ENCODE measurements at places on chromosomes 5 and 9.
A peak's percentile ranks its signal among the peaks of the same experiment; 100 is the strongest.

GRCh38 chr9:20197976-20198685 is 409.3 kb upstream of the SLC24A2 start:
- DNase-seq = no peak

DNA sequence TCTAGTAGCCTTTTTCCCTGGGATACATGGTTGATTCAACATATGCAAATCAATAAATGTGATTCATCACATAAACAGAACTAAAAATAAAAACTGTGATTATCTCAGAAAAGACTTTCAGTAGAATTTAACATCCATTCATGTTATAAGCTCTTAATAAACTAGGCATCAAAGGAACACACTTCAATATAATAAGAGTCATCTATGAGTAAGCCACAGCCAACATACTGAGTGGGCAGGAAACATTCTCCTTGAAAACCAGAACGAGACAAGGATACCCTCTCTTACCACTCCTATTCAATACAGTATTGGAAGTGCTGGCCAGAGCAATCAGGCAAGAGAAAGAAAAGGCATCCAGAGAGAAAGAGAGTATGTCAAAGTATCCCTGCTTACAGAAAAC is 239.9 kb downstream of the ATPSCKMT start:
- no peak for DNase-seq

- DNase-seq = no peak
These were observed 5.8 kb upstream of the SPINK7 start for GRCh38 chr5:148306446-148306845.

GRCh38 chr9:99154356-99154755 is 49.4 kb downstream of the TGFBR1 start:
- DNase-seq = no peak

DNA sequence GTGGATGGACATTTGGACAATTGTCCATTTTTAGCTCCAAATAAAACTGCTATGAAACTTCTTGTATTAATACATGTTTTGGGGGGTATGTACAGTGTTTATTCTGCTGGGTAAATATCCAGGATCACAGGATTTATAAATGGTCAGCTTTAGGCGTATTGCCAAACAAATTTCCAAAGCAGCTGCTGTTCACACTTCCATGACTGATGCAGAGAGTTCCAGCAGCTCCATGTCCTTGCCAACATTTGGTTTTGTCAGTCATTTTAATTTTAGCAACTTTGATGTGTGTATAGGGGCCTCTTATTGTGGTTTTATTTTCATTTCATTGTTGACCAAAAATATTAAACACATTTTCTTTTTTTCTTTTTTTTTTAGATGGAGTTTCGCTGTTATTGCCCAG is 9.8 kb upstream of the SUSD1 start:
- no peak for DNase-seq

GRCh38 chr9:121345070-121345469 is 25.0 kb downstream of the STOM start:
- no peak for DNase-seq

DNA sequence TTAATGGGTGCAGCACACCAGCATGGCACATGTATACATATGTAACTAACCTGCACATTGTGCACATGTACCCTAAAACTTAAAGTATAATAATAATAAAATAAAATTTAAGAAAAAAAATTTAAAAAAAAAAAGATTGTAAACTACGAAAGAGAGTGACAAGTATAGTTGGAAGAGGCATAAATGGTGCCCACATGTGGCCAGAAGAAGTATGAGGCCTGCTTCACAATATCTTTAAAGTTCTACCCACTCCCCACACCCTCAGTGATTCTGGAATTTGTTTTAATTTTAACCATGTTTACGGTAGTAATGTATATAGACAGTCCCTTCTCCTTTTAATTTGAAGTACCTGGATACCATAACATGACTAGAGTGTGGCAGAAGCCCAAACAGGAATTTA is 172.7 kb downstream of the CHSY3 start:
- no peak for DNase-seq

- peak; percentile 21 for DNase-seq
These were observed at the start of gene DRD1 for GRCh38 chr5:175444060-175444904. DRD1 (minus strand) TSS chr5:175444182; CDS start chr5:175443099, 1,083 bp downstream.

All from activated gamma-delta T cell treated with anti-CD3 and anti-CD28 coated beads, Interleukin-2, amount 50 U/mL, for 16 hours (primary cell).